Lower leg skin (tissue), 4 donors: ENCODE measurements at places on chromosomes 6 and 20. TPM values are rescaled to one million over a fixed set of nuclear protein-coding genes. Genes with fewer than 3 reads are reported as not detected.

The TRIM10 gene
- total RNA-seq: 1.1 TPM

The VEGFA gene
- 84.1 TPM for total RNA-seq

The TBXT gene
- total RNA-seq: not detected

The UNC93A gene
- total RNA-seq: 111 TPM

The ID4 gene
- total RNA-seq: 240 TPM

The WFDC12 gene
- total RNA-seq: 7.1 TPM

The C20orf144 gene
- total RNA-seq: not detected

The SMOC2 gene
- 12.9 TPM for total RNA-seq

The RBM38 gene
- total RNA-seq: 6.2 TPM

The MGME1 gene
- 36.3 TPM for total RNA-seq

- DNase-seq: no peak
Measured at GRCh38 chr6:111207141-111207858, 120.0 kb downstream of the SLC16A10 start.

GRCh38 chr6:111625461-111626391 is 20.0 kb upstream of the TRAF3IP2 start:
- DNase-seq: no peak

DNA sequence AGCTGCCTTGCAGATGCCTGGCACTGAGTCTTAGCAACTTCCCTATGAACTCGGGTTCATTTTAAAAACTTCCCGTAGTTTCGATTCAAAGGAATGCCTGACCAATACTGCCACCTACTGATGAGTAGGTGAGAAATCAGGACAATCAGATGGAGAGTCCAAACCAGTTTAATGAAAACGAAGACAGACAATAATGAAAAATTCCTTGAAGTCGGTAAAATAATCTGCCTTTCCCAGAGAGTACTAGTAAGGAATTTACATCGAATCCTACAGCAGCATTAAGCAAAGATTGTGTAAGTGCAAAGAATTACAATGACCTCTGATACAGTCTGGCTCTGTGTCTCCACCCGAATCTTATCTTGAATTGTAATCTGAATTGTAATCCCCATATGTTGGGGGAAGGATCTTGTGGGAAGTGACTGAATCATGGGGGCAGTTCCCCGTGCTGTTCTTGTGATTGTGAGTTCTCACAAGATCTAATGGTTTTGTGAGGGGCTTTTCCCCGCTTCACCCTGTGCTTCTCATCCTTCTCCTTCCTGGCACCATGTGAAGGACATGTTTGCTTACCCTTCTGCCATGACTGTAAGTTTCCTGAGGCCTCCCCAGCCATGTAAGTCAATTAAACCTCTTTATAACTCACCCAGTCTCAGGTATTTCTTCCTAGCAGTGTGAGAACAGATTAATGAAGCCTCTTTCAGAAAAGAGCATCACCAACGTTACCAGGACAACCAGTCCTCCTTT is 134.4 kb downstream of the ARHGAP18 start:
- DNase-seq: peak; percentile 21

DNA sequence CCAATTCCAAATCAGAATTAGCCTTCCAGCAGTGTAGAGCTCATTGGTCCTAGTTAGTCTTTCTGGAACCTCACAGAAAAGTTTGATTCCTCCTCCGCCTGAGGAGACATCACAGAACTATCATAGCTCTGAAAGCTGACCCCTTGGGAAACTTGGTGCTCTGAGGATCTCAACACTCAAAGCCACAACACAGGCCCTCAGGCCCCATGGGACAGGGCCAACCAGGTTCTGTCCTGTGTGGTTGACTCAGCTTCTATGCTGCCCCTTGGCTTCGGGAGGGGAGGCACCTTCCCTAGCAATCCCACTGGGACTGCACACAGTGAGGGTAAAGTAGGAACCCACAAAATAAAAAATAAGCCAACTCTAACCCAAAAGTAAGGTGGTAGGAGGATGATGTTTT is 237.5 kb upstream of the ECI2 start:
- no peak for DNase-seq

DNA sequence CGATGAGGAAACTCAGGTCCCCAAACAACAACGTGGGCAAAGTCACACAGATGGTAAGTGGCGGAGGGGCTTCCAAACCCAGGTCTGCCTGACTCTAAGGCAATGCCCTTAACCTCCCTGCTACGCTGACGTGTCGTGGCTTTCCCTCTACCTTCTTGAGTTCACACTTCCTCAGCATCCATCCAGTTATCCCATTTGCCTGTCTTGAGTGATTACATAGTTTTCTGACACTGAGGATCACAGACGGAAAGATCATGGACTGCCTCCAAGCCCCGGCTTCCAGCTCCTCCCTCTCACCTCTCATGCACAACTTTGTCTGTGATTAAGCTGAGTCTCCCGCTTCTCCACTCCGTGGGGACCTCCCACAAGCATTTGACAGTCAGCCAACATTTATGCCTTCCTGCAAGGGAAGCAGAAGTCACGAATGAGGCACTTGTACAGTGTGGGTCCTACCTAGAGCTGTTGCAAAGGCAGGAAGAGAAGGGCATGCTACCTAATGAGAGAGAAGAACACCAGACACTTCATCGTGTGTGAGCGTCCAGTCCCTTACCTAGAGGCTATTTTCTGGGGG is 33.8 kb downstream of the TBC1D7 start:
- DNase-seq: no peak

- DNase-seq: no peak
Measured at GRCh38 chr6:128343706-128344105, 176.7 kb downstream of the PTPRK start.

GRCh38 chr6:52328729-52329128 is 33.2 kb upstream of the PAQR8 start:
- no peak for DNase-seq

DNA sequence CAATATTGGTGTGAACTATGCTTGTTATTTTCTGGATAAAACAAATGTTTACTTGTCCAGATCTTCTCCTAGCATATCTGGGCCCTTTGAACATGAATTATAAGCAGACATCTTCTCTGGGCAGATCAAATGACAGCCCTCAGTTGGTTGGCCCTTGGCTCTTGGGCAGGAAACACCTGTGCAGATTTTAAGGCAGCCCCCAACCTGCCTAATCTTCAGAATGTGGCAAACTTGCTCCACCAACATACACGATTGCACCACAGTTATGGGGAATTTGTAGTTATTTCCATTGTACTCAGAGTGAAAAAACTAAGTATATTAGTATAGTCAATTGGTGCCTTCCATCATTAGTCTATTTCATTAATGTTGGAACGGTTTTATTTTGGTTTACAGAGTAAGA is 94.9 kb upstream of the KCNK16 start:
- no peak for DNase-seq

DNA sequence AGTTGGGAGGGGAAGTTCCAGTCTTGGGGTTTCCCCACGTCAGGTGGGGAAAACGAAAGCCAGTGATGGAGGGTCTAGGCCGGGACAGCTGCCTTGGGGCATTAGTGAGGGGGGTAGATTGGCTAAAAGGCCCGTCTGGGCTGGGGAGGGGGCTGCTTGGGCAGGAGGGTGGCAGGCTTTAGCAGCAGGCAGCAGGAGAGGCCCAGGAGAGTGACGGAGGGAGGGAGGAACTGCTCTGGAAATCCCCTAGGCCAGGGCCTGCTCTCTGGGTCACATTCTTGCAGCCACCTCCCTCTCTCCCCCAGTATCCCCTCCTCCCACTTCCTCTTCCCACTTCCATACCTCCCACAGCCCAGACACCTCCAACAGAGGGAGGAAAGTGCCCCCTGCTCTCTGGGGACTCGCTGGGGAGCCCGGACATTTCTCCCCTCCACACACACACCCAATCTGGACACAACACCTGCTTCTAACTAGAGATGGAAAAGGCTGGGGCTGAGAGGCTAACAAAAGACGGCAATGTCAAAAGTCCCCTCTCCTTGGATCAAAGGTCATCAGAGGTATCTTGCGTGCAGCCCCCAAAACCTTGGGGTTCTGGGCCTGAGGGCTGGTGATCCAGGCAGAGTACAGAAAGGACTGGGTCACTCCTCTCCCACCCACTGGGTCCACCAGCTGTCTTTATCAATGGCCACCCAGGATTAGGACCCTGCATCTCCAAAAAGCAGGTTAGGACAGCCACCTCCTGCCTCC is 1.8 kb downstream of the NFKBIE start:
- no peak for DNase-seq

GRCh38 chr20:57309544-57310115 is 20.0 kb upstream of the SPO11 start:
- no peak for DNase-seq

GRCh38 chr6:135181333-135182070 is 394 bp downstream of the MYB start:
- no peak for DNase-seq

GRCh38 chr6:170076466-170077165 is 214.3 kb downstream of the DLL1 start:
- DNase-seq: peak; percentile 59

DNA sequence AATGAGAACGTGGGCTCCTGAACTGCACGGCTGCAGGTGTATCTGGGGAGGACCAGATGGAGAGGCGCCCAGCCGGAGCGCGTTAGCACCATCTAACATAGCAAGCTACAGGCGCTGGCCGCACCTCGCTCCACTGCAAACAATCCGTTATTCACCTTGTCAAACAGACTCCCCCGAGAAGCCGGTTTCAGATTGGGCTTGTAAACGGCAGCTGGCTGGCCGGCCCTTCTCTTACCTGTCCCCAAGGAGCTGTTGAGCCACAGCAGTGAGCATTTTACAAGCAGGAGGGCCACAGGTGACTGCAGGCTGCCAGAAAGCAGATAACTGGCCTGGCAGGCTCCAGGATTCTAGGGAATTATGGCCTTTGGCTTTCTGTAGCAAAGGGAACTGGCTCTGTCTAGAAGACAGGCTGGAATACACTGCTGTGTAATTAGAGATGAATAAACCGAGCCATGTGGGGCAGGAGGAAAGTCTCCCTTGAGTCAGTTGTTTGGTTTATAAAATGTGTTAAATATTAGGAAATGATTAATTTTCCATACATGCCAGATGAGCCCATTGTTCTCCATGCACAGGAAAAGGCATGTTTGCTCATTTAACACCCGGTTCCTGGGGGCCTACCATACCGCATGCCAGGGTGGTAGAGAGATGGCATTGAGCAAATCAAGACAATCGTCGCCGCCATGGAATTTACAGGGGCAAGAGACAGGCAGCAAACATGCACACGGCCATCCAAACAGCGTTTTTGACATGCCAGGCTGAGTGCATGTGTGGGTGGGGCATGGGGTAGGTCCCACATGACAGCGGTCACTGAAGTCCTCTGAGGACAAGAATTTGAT is 159.3 kb downstream of the NFATC2 start:
- DNase-seq: no peak

GRCh38 chr20:32240205-32240604 is 32.5 kb downstream of the POFUT1 start:
- no peak for DNase-seq

GRCh38 chr6:166592821-166593220 is 6.3 kb upstream of the RAMACL start:
- DNase-seq: no peak

- no peak for DNase-seq
Measured at GRCh38 chr20:36396847-36397630, 90.9 kb downstream of the DLGAP4 start.

GRCh38 chr6:119187596-119187995 is 109.1 kb upstream of the FAM184A start:
- DNase-seq: no peak

GRCh38 chr6:168866534-168866933 is 387.1 kb downstream of the THBS2 start:
- no peak for DNase-seq

DNA sequence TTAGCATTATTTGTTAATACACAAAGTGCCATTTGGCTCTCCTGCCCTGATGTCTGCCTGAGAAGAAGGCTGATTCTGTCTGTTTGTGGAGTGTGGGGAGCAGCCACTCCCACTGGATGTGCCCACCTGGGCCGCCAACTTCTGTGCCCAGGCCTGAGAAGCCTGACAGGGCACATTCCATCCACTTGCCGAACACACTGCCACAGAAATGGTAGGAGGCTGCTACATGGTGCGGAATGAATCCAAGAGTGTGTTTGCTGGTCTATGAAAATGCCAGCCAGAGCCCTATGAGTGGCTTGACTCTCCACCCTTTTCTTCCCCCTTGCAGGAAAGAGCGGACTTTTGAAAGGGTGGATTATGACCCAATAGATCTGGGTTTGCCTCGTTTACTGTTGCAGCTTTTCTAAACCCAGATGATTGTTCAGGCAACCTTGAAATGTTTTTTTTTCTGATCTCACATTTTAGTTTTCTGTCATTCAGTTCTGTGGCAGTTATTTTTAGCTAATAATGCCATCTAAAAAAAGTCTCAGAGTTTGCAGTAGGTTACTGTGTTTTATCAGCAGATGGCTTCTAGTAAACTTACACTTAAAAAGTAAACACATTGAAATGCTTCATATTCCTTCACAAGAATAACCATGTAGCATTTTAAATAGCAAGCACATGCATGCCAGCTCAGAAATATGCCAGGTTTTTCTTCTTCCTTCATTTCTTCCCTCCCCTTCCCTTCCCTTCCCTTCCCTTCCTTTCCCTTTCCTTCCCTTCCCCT is 196.5 kb downstream of the SLC35F1 start:
- no peak for DNase-seq

DNA sequence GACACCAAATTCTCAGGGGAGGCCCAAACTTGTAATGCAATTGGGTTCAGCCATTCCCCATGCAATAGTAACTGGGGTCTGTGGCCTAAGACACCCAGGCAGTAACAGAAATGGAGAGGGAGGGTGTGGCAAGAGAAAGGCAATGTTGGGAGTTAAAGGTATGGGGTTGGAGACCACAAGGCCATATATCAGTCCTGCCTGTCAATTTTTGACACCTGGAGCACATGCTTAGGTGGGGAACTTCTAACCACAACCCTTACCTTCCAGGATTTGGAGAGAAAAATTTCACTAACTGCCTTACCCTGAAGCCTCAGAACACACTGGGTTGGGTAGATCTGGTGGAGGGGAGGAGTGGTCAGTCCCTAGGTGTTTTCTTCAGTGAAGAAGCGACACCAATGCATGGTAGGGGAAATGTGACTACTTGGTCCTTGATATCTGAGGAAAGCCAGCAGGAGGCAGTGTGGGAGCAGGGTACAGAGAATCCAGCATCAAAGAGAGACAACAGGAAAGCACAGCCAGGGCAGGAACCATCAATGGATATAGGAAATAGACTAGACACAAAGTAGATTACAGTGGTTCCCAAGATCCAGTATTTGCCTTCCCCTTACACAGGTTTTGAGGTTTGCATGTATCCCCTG is 6.8 kb upstream of the USP49 start:
- no peak for DNase-seq

DNA sequence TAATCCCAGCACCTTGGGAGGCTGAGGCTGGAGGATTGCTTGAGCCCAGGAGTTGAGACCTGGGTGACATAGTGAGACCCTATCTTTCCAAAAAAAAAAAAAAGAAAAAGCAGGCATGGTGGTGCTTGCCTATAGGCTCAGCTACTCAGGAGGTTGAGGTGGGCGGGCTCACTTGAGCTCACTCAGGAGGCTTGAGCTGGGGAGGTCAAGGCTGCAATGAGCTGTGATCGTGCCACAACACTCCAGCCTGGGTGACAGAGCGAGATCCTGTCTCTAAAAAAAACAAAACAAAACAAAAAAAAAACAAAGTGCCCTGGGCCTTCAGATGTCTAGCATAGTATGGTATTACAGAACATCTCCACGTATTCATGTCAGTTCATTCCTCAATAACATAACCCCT is 42.9 kb downstream of the ZFAND3 start:
- no peak for DNase-seq
